Activated CD8-positive, alpha-beta memory T cell treated with anti-CD3 and anti-CD28 coated beads for 48 hours (primary cell): ENCODE measurements at places on chromosomes 1 and 21.
A peak's percentile ranks its signal among the peaks of the same experiment; 100 is the strongest.

DNA sequence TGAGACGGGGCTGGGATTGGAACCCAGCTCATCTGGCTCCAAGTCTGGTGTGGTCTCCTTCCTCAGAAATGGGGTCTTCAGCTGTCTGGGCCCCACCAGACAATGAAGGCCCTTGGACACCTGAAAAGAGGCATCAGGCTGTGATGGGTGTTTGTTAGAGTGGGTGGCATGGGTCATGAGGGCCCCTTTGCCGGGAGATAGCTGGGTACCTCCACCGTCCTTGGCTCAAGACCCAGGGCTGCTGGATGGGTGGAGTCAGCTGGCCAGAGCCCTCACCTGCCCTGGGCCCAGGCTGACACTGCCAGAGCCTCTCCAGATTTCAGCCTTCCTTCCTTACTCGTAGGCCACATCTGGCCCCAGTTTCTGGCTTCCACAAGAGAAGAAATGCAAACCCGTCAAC lies 13.4 kb upstream of the TTC22 start:
- no peak for DNase-seq

DNA sequence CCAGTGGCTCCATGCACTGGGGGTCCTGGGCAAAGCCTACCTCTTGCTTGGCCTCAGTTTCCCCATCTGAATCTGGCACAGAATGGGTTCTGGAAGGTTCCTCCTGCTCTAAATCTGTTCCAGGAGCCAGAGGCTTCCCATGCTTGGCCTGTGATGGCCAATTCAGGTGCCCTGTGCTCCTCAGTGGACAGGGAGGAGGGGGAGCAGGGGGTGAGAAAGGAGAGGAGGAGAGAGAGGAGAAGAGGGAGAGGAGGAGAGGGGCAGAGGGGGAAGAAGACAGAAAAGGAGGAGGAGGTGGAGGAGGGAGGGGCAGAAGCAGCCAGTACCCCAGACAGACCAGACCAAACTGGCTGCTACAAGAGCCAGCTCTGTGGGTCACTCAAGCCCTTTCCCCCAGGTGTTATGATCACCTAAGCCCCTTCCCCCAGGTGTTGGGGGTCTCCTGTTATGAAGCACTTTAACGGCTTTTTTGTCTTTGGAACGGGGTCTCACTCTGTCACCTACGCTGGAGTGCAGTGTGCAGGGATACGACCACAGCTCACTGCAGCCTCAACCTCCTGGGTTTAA lies 43.7 kb downstream of the TRIM11 start:
- DNase-seq: no peak

GRCh38 chr1:53804791-53805505 lies 33.1 kb downstream of the NDC1 start:
- DNase-seq: no peak

- DNase-seq: peak; percentile 3
Measured at GRCh38 chr1:184036517-184036949, 995 bp downstream of the COLGALT2 start.

DNA sequence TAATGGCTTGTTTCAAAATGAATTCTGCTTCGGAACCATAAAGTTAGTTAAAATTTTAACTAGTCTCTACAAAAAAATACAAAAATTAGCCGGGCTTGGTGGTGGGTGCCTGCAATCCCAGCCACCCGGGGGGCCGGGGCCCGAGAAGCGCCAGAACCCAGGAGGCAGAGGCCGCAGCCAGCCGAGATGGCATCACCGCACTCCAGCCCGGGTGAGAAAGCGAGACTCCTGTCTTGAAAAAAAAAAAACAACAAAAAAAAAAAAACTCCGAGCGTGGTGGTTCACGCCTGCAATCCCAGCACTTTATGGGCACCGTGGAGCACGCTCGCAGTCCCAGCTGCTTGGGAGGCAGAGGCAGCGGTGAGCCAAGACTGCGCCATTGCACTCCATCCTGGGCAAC lies 781.4 kb downstream of the BRINP3 start:
- no peak for DNase-seq

DNA sequence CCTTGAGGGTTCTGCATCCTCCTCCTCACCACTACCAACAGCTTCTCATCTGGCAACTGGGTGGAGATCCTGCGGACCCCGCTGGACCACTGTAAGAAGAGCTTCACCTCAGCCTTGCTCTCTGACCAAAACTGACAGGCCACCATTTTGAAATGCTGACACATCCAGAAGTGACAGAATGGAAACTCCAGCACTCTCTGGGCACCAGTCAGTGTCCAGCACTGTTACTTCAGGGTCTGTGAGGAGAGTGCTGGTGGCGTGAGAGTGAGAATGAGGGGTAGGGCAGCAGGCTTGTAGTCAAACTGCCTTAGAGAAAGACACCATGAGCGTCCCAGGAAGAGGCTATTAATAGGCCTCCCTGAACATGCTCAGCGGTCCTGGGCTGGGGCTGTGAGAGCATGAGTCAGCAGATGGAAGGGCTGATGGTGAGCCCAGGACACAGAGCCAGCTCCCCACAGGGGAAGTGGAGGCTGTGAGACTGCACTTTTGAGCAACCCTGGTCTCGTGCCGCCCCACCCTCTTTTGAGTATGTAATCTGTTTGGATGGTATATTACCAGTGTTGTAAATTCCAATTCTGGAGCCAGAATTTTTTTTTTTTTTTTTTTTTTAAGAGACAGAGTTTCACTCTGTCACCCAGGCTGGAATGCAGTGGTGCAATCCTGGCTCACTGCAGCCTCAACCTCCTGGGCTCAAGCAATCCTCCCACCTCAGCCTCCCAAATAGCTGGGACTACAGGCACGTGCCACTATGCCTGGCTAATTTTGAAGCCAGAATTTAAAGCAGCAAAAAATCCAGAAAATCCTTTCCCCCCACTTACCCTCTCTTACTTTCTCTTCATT lies 34.4 kb upstream of the SLC30A1 start:
- DNase-seq: no peak

GRCh38 chr1:208077232-208078075 lies 166.5 kb upstream of the CD34 start:
- DNase-seq: no peak

DNA sequence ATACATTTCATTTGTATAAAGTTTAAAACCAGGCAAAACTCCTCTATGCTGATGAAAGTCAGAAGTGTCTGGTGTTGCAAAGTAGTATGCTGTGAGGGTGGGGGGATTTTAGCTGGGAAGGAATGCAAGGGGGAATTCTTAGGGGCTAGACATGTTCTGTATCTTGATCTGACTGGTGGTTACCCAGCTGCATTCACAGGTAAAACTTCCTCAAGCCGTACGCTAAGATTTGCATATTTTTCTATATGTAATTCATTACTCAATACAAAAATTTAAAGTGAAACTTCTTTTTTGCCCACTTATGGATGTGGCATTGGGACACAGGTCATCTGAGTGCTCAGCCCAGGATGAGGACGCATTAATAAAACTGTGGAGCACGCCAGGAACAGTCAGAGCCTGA lies 323.3 kb downstream of the PAPPA2 start:
- no peak for DNase-seq

DNA sequence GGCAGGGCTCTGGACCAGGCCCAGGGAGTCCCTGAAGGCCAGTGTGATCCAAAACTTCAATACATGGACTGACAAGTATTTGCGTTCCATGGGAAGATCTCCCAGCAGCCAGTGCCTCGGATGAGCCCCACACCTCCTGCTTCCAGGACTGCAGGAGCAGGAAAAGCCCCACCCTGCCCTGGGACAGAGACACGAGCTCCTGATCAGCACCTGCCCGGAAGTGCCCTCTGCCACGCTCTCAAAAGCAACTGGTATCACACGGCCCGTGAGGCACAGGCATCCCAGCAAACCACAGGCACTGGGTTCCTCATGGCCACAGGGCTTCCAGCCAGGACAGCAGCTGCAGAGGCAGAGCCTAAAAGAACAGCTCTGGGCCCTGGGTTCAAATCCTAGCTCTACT lies 48.6 kb downstream of the ACOT7 start:
- DNase-seq: no peak

DNA sequence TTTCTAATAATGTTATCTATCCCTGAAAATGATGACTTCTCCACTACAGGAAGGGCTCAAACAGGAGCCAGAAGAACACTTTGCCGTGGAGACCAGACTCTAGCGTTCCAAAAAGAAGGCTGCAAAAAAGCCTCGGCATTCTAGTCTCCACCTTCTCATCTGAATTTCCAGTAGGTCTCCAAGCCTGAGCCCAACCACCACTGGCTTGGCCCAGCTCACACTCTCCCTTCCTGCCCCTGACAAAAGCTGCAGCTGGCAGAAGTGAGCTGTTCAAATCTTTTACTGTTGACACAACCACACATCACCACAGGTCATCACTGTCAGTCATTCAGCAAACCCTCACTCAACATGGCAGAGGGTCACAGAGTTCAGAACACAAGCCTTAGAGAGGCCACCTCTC lies 69.3 kb downstream of the CAMK2N1 start:
- no peak for DNase-seq

- no peak for DNase-seq
Measured at GRCh38 chr21:14243874-14244273, 27.9 kb downstream of the RBM11 start.

GRCh38 chr1:16015491-16015890 lies 2.4 kb downstream of the HSPB7 start:
- DNase-seq: no peak

DNA sequence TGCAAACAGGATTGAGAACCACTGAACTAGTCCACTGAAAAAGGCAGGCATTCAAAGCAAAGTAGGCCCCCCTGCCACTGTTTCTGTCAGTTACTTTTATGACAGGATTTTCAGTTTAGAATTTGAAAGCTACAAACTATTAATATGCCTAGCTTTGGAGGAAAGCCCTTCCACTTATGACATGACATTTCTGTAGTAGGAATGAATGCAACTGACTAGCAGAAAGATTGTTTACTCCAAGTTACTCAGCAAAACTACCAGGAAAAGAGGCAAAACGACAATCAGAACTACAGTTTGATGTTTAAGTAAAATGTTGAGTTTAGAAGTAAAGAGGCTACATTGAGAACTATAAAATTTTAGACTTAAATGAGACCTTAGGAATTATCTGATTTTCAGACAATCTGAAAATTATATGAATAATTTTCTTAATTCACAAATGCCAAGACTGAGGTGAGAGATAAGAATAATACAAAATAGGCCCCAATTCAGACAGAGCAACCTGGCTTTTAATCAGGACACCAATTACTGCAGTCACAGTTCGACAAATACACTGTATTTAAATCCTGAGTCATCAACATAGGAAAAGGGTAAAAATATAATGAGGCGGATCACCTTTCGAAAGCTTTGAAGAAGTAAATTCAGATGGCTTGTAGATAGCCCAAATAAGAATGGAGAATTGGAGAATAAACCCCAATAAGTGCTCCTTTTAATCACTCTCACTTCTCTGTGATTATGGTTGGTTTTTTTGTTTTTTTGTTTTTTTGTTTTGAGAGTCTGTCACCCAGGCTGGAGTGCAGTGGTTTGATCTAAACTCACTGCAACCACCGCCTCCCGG lies 2.2 kb downstream of the PRKAB2 start:
- DNase-seq: no peak

DNA sequence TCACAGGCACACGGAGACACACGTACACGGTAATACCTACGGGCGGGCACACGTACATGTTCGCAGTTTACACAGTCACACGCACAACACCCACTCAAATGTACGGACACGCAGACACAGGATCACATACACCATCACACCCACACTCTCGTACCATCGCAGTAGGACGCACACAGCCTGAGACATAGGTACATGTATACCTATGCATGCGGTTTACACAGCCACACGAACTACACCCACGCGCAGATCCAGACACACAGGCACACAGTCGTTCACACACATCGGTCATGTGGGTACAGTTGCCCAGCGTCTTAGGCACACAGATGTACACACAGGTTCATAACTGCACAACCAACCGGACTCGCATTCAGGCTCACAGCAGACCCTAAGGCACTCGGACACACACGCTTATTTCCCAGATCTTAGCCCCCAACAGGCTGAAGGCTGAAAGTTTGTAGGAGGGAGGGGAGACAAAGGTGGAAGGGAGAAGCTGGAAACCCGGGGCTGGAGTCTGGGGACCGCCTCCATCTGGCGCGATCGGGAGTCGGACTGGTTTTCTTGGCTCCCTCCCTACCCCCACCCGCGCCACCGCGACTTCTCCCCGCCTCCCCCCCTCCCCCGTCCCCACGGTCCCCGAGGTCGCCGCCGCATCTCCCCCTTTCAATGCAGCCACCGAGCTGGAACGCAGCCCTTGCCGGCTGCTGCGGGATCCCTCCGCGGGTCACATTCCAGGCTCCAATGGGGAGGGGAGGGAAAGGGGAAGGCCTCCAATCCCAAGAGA lies 51.9 kb upstream of the SYNC start:
- DNase-seq: no peak

- DNase-seq: no peak
Measured at GRCh38 chr1:206912445-206913095, 9.2 kb downstream of the FCMR start.

GRCh38 chr1:93659822-93660503 lies 21.7 kb downstream of the BCAR3 start:
- DNase-seq: no peak

- no peak for DNase-seq
Measured at GRCh38 chr1:159868766-159869165, 6.3 kb upstream of the VSIG8 start.

GRCh38 chr1:99768524-99769245 lies 2.2 kb upstream of the FRRS1 start:
- no peak for DNase-seq

- no peak for DNase-seq
Measured at GRCh38 chr21:15870819-15871218, 141.0 kb downstream of the USP25 start.

DNA sequence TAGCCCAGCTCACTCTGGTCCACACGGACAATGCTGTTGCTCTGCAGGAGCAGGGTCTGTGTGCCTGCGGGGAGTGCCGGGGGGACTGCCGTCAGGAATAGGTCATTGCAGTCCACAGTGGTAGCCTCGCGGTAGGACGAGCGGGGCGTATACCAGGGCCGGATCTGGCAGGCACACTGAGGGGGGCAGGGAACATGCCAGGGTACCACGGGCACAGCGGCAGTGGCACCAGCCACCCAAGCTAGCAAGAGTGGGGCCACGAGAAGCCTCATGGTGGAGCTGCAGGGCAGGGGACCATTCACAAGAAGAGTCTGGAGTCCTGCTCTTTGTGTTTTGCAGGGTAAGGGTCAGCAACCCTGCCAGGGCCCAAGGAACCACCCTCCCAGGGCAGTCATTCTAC lies 65.8 kb downstream of the LRRN2 start:
- DNase-seq: no peak

DNA sequence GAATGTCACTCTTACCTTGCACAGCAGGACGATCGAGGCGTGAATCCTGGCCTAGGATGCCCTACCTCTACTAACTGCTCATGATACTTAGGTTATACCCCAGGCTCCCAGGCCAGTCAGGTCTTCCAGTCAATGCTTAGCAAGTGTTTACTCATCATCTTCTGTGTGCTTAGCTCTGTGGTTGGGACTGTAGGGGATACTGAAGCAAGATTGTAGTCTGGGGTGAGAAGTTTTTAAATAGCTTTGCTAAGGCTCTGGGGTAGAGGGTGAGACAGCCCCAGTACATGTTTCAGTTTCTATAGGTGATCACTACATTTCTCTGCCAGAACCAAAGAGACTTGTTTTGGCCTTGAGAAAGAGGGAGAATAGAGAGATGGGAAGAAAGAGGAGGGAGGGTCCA lies 250.8 kb upstream of the KIAA0040 start:
- no peak for DNase-seq
